ENCODE measurements at places on chromosomes 13 and 19.

- DNase-seq: no peak
These were observed 46.9 kb downstream of the ITGBL1 start for GRCh38 chr13:101499406-101499805.

DNA sequence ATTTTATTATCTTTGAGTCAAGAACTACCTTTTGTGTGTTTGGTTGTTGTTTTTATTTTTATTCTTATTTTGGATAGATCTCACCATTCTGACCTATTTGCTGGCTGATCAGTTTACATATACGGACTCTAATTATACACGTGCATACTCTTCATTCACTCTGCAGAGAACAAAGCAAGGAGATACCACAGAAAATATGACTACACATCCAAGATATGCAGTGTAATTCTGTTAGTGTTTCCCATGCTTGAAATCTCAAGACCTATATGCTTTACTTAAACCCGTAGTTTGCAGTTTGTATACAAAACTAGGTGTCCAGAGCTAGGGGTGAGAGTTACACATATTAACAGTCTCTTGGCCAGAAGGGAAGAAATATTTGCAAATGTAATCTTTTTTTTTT lies 205.5 kb downstream of the DCLK1 start:
- no peak for DNase-seq

DNA sequence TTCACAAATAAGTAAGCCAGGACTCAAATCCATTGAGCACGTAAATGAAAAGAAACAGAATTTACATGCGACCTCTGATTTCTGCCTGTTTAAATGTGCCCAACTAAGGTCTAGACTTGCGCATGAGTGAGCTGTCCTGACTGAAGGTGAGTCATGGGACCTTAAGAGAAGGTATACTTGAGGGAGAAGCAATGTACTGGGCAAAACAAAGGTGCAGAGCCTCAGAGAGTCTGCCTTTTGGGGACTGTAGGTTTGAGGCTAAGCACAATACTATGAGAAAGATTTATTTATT lies 45.8 kb downstream of the UFM1 start:
- no peak for DNase-seq

DNA sequence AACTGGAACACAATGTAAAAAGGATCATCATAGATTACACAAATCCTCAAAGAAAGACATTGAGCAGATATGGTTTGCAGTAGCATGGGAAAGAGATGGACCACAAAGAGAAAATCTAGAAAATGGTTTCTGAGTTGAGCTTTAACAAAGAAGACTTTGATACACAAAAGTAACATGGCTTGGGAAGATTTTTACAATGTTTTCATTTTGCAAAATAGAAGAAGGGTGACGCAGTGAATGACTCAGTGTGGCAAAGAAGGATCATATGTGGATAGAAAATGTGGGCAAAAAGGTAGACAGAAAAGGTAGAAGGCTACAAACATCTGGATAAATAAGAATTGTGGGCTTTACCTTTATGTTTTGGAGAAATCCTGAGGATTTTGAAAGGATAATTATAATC lies 1220.5 kb downstream of the PCDH17 start:
- no peak for DNase-seq

DNA sequence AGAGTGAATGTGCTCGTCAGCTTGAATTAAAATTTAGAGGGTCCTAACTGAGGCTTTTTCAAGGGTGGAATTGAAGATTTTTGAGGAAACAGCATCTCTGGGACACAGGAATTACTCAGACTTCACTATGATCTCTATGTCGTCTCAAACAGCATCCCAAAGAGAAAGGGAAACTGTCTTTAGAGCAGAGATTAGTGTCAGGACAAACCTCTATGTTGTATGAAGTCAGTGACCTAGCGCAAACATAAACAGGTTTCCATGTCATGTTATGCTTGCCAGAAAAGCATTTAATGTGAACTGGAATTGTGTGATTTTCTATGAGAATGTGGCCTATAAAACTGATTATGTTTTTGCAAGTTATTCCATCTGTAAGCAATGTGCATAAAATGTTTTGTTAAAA lies 573.7 kb downstream of the GPC6 start:
- DNase-seq: no peak

Measured in LNCaP clone FGC (cell line).